ENCODE measurements at places on chromosomes 7 and 10.
A peak's percentile ranks its signal among the peaks of the same experiment; 100 is the strongest.

DNA sequence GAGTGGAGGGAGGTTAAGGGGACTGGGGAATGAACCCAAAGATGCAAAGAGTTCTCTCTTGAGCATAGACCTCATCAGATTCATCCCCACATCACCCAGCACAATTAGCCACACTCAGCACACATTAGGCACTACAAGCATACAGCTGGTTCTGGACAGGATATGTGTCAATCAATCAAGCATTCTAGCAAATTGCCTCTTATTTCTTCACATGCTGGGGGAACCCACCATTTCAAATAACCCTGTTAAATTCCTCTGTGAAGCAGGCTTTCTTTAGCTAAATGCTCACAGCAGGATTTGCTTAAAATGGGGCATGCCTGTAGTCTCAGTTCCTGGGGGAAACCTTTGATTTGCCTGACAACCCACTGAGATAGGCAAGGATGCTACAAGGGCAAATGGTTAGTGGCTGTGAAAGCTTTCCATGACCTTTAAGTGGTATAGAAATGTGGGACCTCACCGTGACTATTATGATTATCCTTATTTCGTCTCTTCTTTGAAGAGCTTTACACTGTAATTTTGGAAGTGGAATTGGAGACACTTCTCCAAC lies 193.4 kb upstream of the ZMIZ1 start:
- DNase-seq: no peak

DNA sequence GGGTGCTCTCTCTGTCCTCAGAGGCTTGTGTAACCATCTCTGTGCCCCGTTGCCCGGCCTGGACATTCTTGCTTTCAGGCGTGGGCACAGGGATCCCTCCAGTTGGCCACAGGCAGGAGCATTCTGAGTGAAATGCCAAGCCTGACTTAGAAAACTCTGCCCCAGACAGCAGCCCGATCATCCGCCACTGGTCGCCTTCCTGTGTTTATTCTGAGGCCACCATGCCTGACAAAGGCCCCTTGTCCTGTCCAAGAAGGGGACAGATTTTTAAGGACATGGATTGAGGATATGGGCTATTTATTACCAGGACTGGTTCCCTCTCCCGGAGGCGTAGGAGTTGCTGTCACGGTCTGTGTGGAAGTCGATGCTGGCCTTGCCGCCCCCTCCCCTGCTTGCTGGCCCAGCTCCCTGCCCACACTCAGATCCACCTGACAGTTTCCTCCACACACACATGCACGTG lies 54.3 kb downstream of the SPOCK2 start:
- no peak for DNase-seq

- DNase-seq: no peak
Measured at GRCh38 chr7:30717181-30717580, 34.8 kb upstream of the INMT start.

- no peak for DNase-seq
Measured at GRCh38 chr7:1709900-1710299, 39.8 kb downstream of the ELFN1 start.

DNA sequence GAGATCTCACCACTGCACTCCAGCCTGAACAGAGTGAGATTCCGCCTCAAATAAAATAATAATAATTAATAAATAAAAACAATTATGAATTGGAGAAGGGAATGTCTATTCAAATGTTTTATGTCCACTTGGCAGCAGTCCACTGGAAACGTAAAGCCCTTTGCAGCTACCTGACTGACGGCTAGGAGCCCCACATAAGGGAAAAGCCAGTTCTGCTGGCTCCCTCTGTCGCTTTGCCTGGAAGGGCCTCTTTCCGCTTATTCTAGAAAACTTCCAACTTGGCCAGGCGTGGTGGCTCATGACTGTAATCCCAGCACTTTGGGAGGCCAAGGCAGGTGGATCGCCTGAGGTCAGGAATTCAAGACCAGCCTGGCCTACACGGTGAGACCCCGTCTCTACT lies 6.1 kb upstream of the TNS3 start:
- peak; percentile 30 for DNase-seq

DNA sequence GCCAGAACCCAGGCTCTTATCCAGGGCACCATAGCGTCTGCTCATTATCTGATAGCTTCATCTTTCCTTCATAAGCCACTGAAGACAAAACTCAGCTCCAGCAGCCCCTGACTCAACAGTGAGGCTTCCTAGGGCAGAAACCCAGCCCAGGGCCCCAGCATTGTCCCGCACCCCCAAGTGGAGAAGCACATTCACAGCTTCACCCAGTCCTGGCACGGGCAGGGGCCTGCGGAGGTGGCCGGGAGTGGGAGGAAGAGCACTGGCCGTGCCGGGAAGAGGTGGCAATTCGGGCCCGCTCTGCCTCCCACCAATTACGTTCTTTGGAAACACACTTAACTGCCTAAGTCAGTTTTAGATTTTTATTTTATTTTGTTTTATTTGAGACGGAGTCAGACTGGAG lies 10.3 kb upstream of the CALML5 start:
- no peak for DNase-seq

GRCh38 chr7:116236020-116236630 lies 25.8 kb downstream of the TES start:
- DNase-seq: no peak

DNA sequence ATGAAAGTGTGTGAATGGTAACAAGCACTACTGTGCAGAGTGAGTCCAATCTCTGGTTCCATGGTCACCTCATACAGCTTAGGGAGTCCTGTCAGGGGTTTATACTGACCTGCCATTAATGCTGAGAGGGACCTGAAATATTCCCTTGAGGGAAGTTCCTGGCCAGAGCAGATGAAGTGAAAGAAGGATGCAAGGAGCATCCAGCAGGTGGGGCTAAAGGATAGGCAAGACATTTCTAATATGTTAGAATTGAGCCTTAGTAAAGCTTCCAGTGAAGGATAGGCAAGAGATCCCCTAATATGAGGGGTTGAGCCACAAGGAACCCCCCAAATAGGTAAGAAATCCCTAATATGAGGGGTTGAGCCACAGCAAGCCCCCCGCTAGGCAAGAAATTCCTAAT lies 25.5 kb upstream of the FAM221A start:
- DNase-seq: no peak

- DNase-seq: no peak
Measured at GRCh38 chr10:124697837-124698544, 46.2 kb downstream of the FAM53B start.

DNA sequence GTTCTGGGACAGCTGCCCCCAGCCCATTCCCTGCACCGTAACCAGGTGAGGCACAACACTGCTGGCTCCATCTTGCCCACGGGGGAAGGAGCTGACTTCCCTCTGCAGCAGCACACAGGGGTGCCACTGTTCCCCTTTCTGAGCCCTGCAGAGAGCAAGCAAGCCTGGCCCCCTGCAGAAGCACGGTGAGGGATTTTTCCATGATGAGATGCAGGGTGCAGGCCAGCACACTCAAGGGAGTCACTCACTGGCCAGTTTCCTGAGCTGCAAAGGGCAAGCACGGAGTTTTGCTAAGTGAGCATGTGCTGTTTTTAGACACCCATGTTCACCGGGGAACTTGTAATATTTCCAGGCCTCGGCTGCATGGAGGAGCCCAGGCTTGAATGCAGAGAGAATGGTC lies 176.6 kb downstream of the PIP4K2A start:
- no peak for DNase-seq
